Foreskin fibroblast (primary cell): ENCODE measurements at places on chromosomes 5 and 9.

DNA sequence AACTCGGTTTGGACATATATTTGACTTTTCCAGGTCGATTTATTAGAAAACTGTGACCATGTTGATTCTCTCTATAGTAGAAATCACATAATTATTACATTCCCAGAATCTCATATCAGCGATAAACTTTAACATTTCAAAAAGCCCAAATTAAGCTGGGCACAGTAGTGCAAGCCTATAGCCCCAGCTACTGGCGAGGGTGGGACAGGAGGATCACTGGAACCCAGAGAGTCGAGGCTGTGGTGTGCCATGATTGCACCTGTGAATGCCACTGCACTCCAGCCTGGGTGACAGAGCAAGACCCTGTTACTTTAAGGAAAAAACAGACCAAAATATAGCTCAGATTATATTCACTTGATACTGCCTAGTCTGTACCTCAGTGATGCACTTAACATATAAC is 128.9 kb downstream of the CPLANE1 start:
- no peak for DNase-seq

DNA sequence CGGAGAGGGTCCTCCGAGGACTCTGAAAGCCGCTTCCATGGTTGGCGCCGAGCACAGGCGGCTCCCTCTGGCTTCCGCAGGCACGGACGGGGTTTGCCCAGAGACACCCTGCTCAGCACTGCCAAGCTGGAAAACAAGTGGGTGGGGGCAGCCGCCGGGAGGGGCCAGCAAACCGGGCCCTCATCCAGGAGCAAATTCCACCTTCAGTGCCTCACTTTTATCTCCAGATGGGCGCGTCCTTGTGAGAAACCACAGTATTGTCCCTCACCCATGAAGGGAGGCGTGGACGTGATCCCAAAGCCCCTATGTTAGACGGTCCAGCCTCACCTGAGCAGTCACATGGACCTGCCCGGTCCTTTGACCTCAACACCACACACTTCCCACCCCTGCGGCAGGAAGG is 29.0 kb downstream of the MED10 start:
- no peak for DNase-seq

- peak; percentile 56 for DNase-seq
These were observed 48.9 kb downstream of the DYNC2I2 start for GRCh38 chr9:128607642-128608350.

DNA sequence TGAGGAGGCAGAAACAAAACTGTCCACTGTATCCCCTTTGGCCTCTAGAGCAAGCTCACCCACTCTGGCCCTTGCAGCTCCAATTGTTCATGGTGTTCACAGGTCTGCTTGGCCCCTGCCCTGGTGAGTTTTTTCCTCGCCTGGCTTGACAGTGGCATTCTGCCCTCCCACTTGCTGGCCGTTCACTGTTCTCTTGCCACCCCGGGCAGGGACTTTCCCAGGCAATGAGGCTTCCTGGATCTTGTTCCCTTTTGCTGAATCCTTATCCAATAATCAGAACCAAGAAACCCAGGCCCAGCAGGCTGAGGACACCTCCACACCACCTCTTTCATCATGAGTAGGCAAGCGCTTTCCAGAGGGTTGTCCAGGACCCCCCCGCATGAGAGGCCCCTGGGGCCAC is 31.2 kb downstream of the ZNF618 start:
- DNase-seq: no peak

GRCh38 chr9:37302277-37302676 is 120.2 kb upstream of the GRHPR start:
- DNase-seq: no peak

- DNase-seq: no peak
These were observed 364.0 kb downstream of the NDUFS4 start for GRCh38 chr5:53924392-53924791.

DNA sequence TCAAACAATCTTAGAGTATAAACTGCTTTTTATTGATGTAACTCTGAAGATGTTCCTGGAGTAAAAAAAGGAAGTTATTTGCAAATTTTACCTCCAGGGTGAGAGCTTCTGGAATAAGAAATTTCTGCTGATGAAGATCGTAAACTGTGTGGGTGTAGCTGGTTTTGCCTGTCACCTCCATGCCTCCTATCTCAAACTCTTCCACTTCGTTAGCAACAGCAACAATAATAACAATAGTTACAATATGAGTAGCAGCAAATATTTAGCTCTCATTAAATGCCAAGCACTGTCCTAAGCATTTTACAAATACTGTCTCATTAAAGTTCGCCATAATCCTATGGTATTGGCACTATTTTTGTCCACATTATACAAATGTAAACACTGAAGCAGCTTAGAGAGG is 57.9 kb downstream of the GCNT1 start:
- no peak for DNase-seq

DNA sequence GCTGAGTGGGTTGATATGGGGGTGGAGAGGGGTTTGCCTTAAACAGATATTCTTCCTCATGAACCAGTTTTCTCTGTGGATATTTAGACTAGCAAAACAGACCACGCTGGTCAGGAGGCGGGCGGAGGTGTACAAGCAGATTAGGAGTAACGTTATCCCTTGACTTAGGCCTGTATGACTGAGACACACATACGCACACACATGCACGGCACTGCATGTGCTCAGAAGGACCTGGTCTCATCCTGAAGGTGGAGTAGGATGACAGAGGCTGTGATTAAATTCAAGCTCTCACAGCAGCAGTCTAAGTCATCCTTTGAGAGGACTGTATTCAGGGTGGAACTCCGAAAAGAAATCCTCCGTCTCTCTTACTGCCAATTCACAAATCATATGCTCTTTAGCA is 209.7 kb downstream of the DIRAS2 start:
- no peak for DNase-seq

GRCh38 chr5:87354496-87354895 is 58.2 kb downstream of the CCNH start:
- DNase-seq: no peak

- DNase-seq: no peak
These were observed at the start of gene SEPTIN8 for GRCh38 chr5:132777209-132778069. SEPTIN8 (minus strand) TSS chr5:132777239; CDS start chr5:132777137, 102 bp downstream.

DNA sequence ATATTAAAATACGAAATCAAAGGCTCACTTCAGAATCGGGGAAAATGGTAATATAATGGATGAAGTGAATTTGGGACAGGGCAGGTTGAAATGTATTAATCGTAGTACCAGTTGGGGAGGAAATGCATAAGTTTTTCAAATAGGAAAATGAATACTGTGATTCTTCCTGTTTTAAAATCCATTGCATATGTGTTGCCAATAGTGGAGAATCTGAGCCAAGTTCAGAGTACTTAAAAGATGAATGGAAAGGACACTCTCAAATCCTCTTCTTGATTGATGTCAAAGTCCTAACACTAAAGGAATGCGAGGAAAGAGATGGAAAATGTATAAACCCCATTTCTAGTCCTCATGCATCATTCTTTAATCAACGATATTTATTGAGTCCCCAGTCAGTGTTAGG is 160.9 kb upstream of the CCNG1 start:
- no peak for DNase-seq

DNA sequence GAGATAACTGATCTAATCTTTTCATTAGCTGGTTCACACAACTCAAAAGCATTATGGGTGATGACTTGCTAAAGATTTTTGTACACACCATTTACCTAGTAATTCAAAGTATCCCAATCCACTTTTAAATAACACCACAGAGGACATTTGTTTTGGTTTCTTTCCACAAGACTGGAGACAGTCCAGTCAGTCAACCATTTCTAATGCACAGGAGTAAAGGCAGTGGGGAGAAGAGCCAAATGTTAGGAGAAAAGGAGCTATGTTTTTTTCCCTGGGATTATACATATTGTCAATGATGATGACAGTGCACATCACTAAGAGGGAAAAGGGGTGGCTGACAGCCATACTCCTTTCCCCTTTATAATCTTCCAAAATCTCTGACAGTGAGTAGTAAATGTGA is 240.9 kb downstream of the GABRB2 start:
- DNase-seq: no peak

DNA sequence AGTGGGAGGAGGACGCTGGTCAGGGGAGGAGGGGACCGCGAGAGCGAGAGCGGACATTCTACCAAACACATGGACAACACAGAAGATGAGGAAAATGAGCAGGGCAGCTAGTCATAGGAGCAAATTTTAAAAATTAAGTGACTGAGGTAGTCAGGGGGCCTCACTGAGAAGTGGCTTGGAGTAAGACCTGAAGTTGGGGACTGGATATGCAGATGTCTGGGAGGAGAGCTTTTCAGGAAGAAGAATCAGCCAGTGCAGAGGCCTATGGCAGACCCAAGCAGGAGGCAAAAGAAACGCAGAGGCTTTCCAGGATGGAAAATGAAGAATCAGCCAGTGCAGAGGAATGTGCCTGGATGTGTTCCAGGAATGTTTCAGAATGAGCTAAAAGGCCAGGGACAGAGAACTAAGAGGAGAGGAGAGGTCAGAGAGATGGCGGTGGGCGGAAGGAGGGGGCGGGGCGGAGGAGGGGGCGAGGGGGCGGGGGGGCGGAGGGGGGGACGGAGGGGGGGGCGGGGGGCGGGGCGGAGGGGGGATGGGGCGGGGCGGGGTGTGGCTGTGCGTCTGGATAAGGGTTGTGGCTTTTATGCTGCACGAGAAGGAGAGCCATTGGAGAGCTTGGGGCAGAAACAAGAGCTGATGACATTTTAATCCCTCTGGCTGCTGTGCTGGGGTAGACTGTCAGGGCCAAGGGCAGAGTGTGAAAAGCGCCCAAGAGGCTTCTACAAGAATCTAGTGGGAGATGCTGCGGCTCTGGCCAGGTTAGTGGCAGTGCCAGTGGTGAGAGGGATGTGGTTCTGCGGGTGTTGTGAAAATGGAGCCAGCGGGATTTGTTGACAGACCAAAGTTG is 129.6 kb downstream of the KCNIP1 start:
- DNase-seq: peak; percentile 71

GRCh38 chr5:126364206-126364902 is 58.9 kb upstream of the GRAMD2B start:
- DNase-seq: no peak

- peak; percentile 89 for DNase-seq
These were observed 585.3 kb downstream of the EBF1 start for GRCh38 chr5:158514319-158514985.

DNA sequence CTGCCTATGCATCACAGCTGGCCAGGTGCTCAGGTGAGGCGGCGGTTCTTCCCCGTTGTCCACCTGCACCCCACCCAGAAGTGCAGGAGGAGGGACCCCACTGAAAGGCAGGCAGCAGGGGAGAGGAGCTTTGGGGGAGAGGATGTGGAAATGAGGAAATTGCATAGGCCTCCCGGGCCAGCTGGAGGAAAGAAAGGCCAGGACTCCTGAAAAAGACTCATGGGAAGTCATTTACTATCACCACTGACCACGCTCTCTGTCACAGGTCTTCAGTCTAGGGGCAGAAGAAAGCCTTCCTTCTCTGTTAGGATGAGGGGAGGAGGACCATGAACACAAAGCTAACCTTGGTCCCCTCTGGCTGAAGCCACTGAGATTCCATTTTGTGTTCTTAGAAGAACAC is 28.1 kb downstream of the KCNMB1 start:
- DNase-seq: no peak

DNA sequence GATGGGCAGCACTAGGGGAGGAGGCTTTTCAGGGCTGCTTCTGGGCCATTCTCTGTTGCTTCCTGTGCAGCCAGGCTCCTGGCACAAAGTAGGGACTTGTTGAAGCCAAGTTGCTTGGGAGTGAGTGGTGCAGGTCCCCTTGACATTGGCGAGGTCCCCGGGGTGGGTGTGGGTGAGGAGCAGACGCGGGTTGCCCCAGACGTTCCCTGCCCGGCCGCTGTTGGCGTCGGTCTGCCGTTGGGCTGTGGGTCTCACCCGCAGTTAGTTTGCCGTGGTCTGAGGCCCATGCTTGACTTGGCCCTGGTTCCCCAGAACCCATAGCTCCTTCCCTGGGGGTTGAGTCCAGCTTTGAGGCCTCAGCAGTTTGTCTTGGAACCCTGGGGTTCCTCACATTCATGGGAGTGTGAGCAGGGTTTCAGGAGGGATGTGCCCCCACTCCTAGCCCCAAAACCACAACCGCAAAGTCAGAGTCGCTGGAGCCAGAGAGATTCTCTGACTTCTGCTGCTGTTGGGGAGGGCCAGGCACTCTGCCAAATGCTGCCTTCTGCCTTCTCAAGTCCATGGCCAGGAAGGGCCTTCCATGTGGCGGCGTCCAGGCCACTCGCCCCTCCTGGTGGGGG is 77.5 kb downstream of the RXRA start:
- DNase-seq: peak; percentile 54

- no peak for DNase-seq
These were observed 40.5 kb upstream of the MYO10 start for GRCh38 chr5:16976625-16977008.

- DNase-seq: no peak
These were observed 97.3 kb downstream of the ANKRD18A start for GRCh38 chr9:38523121-38523520.

- DNase-seq: no peak
These were observed 17.4 kb downstream of the AKNA start for GRCh38 chr9:114370251-114370967.

DNA sequence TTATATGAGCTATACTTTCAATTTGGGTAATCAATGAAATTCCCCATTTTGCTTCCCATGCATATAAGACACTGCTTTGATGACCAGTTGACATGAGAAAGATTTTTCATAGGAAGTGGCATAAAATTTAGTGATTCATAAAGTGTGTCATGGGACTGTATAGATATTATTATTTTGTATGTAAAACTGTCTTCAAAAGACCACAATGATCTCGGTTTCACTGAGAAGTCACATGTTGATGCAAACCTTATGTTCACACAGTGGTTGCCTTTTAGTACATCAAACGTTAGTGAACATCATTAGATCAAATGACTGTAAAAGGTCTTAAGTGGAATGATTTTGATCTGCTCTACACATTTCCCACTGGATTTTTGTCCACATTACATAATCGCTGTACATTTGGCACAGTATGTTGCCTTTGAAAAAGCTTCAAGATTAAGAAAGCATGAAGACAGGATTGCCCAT is 349.2 kb upstream of the MEF2C start:
- DNase-seq: no peak

DNA sequence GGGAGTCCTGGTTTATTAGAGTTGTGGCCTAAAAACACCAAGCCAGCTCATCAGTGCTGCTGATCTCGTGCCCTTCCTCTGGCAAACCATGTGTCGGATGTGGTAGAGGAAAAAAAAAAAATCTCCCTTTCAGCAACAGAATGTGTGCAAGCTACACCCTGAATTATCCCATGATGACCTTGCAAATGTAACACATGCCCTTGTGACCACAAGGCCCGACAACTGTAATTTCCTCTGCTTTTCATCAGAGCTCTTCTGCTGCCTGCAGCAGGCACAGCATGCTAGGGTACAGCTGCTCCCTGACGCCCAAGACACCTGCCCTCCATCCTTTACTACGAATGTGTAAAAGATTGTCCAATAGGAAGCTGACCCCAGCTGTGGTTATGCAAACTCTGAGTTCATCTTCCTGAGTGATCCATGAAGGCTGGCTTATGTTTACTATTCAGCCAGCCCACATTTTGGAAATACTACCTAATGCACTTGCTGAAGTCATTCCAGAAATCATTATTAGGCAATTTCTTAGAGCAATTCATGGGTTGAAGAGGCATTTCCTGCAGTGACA is 14.6 kb upstream of the BNC2 start:
- DNase-seq: peak; percentile 96

GRCh38 chr5:11797132-11797531 is 107.1 kb downstream of the CTNND2 start:
- no peak for DNase-seq
